ENCODE measurements at places on chromosomes 12 and 14.

DNA sequence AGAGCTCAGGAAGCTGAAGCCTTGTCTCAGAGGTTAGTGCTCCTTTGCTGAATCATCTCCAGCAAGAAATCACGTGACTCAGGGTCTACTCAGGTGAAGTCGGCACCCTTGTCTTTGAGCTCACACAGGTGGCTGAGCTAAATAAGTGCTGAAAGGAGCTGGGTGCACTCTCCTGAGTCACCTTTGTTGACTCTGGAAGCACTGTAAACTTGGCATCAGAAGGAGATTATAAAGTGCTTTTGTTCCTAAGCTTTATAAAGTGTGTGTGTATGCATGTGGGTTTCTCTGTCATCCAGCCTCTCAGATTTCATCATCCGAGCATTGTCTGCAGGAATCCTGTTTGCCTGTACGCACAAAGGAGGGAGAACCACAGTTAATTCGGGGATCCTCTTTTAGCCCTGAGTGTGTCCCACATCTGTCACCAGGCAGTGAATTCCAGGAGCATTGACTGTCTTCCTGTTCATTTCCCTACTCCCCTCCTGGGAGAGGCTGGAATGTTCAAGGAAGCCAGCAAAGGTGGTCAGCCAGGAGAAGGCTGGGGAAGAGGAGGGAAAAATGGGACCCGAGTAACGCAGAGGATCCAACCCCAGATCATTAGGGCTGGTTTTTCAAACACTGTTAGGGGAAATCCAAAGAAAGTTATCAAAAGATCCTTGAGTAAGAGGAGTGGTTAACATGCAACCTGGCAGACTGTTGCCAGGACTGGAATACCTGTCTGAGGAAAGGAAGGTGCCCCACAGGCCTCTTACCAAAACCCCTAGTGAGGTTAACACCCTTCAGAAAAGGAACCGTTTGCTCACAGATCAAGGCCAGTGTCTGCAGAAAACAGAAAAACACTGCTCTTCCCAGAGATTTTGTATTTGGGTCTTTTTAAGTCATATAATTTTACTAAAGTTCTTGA lies 157.5 kb upstream of the HIF1A start:
- DNase-seq: peak; percentile 86

DNA sequence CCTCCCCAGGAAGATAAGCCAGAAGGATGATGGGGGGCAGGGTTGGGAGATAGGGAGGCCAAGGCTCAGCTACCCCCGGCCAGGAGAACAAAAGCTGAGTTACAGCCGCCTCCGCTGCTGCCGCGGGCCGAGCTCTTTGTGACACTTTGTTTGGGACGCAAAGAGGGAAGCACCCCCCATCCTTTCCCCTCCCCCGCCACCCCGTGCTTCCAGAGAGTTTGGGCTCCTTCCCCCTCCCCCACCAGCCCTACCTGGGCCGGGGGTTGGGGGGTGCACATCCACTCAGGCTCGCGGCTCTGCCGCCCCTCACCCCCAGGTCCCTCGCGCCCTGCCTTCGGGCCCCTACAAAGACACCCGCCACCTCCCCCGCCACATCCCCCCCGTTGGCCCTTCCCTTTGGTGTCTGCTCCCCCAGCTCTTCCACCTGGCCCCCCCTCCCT lies 799 bp downstream of the ZNF219 start:
- no peak for DNase-seq

GRCh38 chr12:66210840-66211239 lies 21.8 kb downstream of the IRAK3 start:
- DNase-seq: no peak

DNA sequence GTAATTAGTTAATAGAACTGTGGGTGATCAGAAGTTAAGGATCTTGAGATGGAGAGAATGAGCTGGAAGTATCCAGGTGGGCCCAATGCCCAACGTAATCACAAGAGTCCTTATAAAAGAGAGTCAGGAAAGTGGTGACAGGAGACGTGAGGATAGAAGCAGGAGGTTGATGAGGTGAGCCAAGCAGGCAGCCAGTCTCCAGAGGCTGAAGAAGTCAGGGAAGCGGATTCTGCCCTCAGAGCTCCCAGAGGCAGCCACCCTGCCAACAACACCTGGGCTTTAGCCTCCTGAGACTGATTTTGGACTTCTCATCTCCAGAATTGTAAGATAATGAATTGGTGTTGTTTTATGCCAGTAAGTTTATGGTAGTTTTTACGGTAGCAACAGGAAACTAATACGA lies 10.1 kb upstream of the SAV1 start:
- no peak for DNase-seq

- DNase-seq: no peak
Measured at GRCh38 chr12:66590275-66590985, 88.4 kb downstream of the GRIP1 start.

- no peak for DNase-seq
Measured at GRCh38 chr12:48938805-48939204, 13.5 kb upstream of the FKBP11 start.

- DNase-seq: peak; percentile 41
Measured at GRCh38 chr12:13222076-13222475, 25.6 kb downstream of the EMP1 start.

GRCh38 chr12:54829511-54829910 lies 24.8 kb upstream of the MUCL1 start:
- DNase-seq: no peak

GRCh38 chr14:32381869-32382268 lies 52.8 kb downstream of the AKAP6 start:
- no peak for DNase-seq

- DNase-seq: no peak
Measured at GRCh38 chr14:56310643-56311042, 192.4 kb downstream of the PELI2 start.

DNA sequence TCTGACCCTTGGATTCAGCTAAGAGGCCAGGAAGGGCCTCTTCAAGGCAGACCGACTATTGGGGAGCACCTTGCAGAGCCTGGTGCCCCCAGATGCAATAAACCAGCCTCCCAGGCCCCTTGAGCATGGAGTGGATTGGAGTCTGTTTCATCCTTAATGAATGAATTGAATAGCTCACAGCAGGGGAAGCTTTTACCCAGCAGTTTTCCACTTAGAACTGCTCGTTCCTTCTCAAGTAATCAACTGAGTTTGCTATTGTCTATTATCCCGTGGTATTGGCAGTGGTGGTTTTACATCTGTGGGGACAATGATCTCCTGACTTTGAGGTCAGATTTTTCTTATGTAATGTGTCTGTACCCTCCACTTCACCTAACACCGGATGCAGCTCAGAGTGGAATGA lies 197.6 kb downstream of the AACS start:
- no peak for DNase-seq

DNA sequence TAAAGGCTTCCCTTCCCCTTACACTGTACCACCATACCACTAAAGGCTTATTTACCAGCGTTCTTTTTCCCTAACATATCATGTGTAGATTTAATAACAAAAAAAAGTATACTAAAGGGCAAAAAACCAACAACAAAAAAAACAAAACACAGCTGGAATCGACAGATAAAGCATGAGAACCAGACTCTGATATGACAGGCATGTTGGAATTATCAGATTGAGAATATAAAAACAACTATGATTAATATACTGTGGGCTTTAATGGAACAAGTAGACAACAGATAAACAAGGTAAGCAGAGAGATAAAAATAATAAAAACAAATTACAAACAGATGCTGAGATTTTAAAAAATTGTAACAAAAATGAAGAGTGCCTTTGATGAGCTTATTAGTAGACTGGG lies 754.1 kb upstream of the MDGA2 start:
- no peak for DNase-seq

GRCh38 chr12:20339060-20339459 lies 29.3 kb upstream of the PDE3A start:
- DNase-seq: no peak

DNA sequence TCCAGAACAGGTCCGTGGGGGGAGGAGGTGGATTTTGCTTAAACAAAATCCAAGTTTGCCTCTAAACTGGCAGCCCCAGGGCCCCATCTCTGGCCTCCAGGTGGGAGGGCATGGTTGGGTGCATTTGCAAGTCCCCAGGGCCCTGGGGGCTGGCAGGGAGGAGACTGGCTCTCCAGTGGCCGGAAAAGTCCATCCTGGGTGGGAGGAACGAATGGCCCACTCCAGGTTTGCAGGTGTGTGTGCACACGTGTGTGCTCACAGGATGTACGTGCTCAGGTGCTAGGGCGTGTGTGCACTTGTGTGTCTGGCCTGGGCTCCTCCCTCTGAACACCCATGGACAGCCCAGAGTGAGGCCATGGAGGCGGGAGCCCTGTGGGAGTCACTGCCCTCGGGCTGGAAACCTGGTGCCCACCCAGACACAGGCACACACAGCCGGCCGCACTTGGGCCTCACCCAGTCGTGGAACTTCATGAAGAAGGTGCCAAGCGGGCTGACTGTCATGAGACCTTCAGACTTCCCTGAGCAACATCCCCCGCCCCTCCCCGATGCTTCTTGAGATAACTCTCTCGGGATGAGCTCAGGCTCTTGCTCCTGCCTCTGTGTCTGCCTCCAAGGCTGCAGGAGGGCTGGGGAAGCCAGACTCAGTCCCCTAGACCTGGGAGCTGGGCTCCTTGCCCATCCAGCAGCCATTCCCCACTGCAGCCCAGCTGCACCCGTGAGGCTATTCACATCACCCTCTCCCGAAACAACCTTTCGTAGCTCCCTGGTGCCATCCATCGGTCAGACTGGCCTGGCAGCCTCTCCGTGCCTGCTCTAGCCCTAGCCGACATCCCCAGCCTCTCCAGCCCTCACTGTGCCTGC lies 9.4 kb downstream of the AHNAK2 start:
- DNase-seq: peak; percentile 53

- DNase-seq: no peak
Measured at GRCh38 chr12:132385923-132386751, 56.7 kb upstream of the GALNT9 start.

DNA sequence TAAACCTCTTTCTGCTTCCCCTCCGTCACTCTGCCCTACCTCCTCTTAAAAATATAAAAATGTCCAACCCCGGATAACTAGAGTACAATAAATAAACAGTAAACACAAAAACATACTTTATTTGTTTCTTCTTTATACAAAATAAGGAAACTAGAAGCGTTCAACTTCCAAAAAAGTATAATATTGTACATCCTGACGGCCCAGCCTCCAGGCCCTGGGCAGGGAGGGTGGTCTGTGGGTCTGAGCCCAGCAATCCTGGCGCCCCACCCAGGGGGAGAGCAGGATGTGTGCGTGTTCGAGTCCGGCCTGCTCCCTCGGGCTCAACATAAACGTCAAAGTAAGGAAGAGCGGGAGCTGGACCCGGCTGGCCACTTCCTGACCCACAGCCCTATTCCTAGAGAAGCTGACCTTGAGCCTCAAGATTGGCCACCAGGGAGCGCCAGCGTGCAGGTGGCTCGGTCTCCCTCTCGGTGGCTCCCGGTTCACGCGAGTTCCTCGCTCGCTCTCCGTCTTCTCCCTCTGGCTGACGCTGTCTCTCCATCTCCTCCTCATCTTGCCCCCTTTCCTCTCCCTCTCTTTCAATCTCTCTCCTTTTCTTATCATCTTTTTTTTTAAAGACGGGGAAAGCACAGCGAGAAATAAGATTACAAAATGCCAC lies 9.4 kb downstream of the LHX5 start:
- peak; percentile 78 for DNase-seq

- DNase-seq: no peak
Measured at GRCh38 chr12:87266305-87266704, 762.9 kb downstream of the C12orf50 start.

DNA sequence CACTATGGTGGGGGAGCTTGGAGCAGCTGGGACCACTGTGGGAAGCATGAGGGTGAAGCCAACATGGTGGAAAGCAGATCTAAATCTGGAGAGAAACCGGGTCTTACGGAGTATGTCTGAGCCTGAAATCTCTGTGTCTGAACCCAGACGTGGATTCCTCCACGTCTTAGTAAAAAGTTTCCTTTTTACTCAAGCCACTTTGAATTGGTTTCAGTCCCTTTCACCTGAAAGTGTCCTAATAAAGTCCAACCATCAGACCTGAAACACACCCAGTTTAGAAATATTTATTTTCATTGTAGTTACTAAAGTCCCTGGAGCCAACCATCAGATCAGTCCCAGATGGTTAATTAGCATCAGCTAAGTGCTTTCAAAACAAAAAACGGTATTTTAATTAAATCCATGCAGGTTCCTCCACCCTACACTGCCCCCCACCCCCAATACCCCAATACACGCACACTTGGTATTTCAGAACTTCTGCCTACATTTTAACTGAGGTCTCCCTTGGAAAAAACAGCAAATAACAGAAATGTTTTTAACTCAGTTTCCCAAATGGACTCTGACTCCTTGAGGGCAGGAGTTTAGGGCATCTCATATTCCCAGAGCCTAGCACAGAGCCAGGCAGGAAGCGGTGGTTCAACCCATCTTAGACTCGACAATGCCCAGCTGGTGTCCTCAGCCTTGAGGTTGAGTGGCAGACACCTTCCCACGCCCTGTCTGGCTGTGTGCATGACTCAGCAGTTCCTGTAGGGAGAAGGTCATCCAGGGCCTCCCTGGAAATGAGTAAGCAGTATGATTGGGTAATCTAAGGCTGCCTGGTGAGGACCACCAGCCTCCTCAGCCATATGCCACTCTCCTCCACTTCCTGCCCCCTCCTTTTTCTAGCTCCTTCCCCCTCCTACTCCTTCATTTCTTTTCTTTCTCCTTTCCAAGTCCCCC lies 175.8 kb downstream of the TTC8 start:
- no peak for DNase-seq

- DNase-seq: no peak
Measured at GRCh38 chr12:106934277-106934676, 21.4 kb upstream of the TMEM263 start.

DNA sequence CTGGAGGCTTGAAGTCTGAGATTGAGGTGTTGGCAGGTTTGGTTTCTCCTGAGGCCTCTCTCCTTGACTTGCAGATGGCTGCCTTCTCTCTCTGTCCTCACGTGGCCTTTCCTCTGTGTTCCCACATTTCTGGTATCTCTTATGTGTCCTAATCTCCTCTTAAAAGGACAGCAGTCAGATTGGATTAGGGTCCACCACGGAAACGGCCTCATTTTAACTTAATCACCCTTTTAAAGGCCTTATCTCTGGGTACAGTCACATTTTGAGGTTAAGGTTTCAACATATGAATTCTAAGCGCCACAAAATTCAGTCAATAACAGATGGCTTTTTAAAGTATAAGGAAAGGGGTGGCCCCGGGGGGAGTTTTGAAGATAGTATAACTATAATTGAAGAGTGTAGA lies 33.5 kb downstream of the UNC79 start:
- no peak for DNase-seq

- DNase-seq: no peak
Measured at GRCh38 chr14:96670391-96670790, 126.8 kb upstream of the VRK1 start.

DNA sequence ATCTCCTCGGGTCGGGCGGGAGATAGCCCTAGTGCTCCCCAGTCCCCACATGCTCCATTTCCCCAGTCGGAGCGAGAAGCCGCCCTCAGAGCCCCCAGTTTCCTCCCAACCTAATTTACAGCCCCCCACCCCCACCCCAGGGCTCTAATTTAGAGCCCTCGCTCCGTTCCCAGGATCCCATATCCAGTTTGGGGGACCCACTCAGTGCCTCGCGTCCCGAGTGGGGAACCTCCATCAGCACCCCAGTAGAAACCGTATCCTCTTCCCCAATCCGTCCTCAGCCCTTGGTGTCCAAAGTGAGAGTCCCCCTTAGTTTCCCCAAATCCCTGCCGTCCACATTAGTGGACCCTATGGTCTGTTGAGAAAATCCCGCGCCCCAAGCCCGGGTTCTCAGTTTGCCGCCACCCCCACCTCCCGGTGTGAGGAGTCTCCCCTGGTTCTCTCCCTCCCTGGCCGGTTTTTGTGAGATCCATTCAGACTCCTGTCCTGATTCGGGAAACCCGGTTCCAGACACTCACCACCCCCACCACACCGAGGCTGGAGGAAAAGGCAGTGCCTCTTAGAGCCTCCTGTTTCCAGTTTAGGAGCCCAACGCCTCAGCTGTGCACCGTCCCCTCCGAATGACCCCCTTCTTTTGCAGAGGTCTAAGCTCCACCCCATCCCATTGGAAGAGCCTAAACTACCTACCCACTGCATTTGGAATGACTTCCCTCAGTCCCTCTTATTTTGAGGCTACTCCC lies 809 bp upstream of the MSI1 start:
- no peak for DNase-seq

Measured in mucosa of gallbladder (tissue), 1 donor.